Stimulated activated CD4-positive, alpha-beta T cell treated with anti-CD3 and anti-CD28 coated beads, Interleukin-1b, Interleukin-23, amount 100 ng/mL, for 1 hour (primary cell): ENCODE measurements at places on chromosomes 11 and 22.

GRCh38 chr11:72394416-72394815 is 39.9 kb downstream of the CLPB start:
- no peak for DNase-seq

DNA sequence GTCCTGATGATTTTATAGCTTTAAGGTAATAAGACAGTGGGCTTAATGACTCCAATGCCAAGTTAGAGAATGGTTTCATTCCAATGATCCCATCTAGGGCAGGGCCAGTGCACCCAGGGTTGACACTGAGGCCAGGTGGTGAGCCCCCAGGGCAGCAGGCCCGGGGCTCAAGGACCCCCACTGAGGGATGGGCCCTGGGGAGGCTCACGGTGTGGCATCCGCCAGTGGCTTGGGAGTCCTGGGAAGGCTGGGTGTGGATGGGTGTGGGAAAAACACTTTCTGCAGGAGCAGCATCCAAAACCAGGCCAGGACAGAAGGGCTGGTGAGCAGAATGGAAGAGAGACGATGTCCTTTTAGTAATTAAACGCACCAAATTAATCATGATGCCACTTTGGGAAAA is 626.3 kb downstream of the TBC1D22A start:
- DNase-seq: no peak

DNA sequence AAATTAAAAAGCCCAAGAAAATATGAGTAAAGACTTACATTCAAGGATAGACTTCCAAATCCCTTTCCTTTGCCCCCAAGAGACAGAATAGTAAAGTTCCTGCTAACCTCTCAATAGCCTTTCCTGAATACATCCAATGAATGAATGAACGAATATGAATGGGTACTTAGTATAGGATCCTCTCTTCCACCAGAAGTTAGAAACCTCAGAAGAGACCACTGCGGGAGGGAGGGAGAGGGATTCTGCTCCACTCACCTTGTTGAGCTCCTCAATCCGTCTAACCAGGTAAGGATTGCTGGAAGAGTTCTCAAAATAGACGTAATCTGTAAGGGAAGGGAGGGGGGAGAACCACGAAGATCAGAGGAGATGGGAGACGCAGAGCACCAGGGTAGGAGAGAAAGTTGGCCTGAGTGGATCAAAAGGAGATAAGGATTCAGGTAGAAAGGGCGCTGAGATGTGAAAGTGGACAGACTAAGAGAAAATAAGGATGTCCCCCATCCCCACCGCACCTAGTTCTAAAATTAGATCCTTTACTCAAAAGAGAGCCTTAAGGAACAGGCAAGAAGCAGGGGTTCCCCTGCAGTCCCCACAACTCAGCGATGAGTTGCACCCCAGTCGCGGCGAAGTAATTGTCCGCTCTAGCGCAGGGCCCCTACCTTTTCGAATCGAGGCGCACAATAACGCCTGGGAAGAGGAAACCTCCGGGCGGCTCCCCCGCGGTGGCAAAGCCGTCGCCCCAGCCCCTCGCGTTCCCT is 1.1 kb downstream of the MTA2 start:
- DNase-seq: no peak

- no peak for DNase-seq
These were observed 10.4 kb upstream of the APOBEC3B start for GRCh38 chr22:38971791-38972190.

DNA sequence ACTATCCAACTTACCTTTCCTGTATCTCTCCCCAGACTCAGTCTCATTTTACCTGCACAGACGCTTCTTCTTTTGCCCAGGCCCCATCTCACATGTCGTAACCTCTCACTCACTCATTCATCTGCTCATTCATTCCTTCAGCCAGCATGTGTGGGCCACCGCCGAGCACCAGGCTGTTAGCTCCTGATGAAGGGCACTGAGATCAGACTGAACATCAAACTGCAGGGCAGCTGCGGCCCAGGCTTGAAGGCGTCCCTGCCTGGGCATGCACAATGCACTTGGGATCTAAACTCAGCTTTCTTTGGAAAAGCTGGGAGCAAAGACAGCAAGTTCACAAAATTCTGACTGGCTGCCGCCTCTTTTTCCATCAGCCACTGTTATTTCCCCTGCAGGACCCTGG is 1456.3 kb downstream of the BRD1 start:
- DNase-seq: no peak

GRCh38 chr11:60951904-60952741 is at the start of gene SLC15A3:
Gene SLC15A3 (minus strand): TSS chr11:60952176. CDS start chr11:60951551, 625 bp downstream.
- DNase-seq: no peak

DNA sequence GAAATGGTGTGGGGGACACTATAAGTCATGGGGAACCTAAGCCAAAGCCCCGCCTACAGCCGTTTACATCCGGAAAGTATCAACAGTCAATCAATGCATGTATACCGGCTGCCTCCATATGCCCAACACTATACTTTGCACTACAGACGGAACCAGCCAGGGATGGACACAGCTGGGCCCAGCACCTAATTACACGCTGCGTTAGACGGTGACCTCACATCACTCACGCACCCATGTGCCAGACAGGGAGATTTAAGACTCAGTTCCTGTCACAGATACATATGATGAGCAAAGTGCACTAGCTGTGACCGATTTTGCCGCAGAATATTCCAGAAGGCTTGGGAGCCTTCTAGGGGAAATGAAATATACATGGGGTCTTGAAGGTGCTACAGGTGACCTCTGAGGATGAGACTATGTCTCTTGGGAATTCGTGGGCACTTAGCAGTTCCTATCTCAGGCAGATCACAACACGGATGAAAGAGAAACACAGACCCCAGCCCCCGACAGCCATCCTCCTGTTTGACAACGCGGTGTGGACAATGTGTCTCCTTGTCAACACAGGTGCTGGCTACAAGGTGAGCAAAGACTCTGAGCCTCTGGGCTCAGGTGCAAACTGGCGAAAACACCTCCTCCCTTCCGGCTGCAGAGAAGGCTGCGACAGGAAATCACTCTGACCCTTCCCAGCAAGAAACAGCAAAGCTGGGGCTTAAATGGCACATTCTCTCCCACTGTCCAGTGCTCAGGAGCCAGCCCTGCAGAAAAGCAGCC is 8.0 kb downstream of the AHNAK start:
- DNase-seq: no peak

- no peak for DNase-seq
These were observed 198.5 kb downstream of the BLID start for GRCh38 chr11:121917482-121917881.

GRCh38 chr11:79486242-79486984 is 45.6 kb upstream of the TENM4 start:
- no peak for DNase-seq

DNA sequence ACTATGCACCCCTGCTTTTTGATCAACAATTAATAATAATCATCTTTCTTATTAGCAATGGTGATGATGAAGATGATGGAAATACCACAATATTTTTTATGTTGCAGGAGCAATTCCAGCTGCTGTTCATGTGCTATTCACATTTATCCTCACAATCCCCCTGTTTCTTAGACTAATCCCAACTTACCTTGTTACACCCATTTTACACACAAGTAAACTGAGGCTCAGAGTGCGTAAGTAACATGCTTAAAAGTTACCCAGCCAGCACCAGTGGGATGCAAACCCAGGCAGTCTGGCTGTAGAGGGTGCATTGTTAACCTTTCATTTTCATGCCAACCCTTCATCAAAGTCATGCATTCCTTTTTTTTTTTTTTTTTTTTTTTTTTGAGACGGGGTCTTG is 1.6 kb upstream of the CRYBA4 start:
- no peak for DNase-seq

DNA sequence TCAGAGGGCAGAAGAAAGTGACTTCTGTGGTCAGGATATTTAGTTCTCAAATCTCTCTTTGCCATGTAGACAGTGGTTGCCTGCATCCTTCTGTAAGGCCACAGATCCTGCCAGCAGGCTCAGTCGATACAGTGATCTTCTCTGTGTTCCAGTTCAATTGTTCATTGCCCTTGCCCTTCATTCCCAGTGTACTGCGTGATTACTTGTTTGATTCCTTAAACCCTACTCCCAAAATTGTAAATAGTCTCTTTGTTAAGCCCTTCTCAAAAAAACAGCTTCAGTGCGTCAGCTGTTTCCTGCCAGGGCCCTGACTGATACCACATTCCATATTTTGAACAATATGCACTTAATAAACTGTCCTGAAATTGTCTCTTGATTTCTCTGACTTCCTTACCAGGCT is 9.3 kb upstream of the TYR start:
- no peak for DNase-seq

DNA sequence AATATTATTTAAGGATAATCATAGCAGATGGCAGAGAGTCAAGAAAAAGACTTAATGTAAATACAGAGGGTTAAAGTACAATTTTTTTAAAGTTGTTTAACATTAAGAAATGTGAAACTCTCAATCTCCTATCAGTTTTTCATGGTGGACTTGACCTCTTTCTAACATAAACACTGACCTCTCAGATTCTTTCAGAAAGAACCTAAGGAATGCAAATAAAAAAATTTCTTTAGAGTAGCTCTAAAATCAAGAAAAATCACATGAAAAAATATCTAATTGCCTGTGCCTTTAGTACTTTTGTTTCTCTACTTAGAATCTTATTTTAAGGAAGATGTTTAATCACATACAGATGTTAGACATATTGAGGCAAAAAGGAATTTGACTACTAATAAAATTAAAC is 12.9 kb downstream of the RNF141 start:
- DNase-seq: no peak

GRCh38 chr22:23007823-23008222 is 62.5 kb upstream of the GNAZ start:
- no peak for DNase-seq

- DNase-seq: no peak
These were observed 380.3 kb upstream of the PITPNB start for GRCh38 chr22:28299309-28299708.

DNA sequence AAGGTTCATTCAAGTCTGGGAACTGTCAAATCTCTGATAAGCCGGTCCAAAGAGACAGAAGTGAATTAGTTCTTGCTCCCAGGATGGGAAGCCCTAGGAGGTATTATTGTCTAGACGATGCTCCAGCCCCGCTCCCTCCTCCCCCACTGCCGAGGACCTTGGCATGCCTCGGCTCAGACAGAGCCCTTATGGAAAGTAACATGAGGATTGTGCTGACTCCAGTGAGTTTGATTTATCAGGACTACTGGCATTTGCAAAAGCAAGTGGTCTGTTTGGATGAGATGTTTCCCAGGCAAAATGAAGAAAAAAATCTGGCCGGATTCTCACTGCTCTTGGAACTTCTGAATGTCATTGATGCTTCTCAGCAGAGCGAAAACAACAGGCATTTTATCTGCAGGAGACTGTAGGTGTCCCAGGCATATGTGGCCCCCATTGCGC is 341.0 kb downstream of the ETS1 start:
- no peak for DNase-seq

DNA sequence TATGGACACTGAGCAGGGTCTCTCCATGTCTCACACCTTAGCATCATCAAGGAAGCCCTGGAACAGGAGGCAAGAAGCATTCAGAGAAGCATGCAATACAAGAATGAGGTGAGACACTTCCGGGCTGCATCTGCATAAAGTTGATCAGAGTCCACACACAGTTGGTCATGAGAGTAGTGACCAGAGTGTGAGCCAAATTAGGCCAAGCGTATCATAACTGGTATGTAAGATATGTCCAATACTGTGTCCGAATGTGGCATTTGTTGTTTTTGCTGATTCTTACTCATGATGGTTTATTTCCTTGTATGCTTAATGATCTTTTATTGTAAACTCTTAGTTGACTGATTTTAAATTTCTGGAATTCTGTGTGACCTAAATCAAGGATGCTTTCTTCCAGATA is 315.7 kb downstream of the INSC start:
- DNase-seq: no peak

DNA sequence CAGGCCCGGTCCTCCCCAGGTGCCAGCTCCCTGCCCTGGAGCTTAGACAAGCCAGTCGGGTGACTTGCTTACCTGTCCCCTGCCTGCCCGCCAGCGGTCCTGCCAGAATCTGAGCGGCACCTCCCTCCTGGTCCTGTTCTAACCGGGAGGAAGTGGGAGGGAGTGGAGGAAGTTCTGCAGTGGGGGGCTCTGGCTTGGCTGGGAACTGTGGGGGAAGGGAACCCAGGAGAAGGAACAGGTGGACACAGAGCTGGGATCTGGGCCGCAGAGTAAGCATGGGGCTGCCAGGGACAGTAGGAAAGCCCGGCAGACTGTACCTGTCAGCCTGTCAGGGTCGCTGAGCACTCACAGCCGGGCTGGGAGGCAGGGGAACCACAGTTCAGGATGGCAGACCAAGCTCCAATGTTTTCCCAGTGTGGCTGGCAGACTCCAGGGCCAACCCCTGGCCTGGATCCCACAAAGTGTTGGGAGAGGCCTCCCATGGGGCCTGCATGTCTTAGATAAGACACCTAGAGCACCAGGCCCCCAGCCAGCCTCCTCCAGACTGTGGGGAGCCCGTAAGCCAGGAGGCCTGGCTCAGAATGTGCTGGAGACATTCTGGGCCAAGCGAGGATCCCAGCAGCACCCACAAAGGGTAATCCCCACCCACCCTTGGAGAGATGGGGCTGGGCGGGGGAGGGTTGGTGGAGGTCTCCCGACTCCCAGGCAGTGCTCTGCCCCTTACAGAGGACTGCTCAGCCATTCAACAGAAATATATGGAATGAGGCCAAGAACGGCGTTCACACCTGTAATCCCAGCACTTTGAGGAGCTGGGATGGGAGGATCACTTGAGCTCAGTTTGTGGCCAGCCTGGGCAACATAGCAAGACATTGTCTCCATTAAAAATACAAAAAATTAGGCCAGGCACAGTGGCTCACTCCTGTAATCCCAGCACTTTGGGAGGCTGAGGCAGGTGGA is 2.3 kb downstream of the CYB5R3 start:
- no peak for DNase-seq
